ENCODE measurements at places on chromosomes 12 and 14. TPM values are rescaled to one million over a fixed set of nuclear protein-coding genes. Genes with fewer than 3 reads are reported as not detected.

DNA sequence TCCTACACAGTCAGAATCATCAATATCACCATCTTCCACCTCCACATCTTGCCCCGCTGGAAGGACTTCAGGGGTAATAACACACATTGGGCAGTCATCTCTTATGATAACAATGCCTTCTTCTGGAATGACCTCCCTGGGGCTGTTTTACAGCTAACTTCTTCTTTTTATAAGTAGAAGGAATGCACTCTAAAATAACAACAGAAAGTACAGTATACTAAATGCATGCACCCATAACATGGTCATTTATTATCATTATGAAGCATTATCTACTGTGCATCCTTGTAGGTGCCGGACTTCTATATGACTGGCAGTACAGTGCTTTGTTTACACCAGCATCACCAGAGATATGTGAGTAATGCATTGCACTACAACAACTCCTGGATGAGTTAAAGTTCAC, 19.0 kb upstream of the NUAK1 start:
- DNase-seq, result no peak
- no peak overlapping the region for H3K4me3 ChIP-seq
- no peaks in the 10 kb centered on the region for H3K4me1 ChIP-seq
- H3K27me3 ChIP-seq, result no peaks in the 10 kb centered on the region
- no peaks in the 10 kb centered on the region for H3K36me3 ChIP-seq

DNA sequence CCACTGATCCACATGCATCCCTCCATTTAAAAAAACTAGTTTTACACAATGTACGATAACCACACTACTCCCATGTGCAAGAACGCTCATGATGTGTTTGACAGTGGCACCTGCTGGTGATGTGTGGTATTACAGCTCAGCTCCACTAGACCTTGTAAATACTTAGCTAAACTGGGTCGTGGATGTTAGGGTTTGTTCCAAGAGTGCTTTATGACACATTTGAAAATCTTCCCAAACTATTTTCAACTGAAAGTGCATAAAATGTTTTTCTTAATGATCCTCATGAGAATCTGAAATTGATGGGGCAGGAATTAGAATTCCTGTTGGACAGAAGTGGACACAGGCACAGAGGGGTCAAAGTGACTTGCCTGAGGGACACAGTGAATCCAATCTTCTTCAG, 99.2 kb downstream of the SCARB1 start:
- no peaks in the 10 kb centered on the region for H3K36me3 ChIP-seq
- no peak overlapping the region for H3K27ac ChIP-seq
- no peaks in the 10 kb centered on the region for H3K27me3 ChIP-seq
- no peak overlapping the region for H3K4me3 ChIP-seq

DNA sequence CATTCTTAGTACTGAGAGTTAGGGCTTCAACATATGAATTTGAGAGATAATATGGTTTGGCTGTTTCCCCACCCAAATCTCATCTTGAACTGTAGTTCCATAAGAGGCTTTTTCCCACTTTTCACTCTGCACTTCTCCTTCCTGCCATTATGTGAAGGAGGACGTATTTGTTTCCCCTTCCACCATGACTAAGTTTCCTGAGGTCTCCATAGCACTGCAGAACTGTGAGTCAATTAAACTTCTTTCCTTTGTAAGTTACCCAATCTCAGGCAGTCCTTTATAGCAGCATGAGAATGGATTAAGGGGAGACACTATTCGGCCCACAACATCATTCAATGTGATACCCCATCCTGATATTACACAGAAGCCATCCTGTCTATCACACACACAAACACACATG, 36.8 kb upstream of the ALG10B start:
- no peaks in the 10 kb centered on the region for H3K36me3 ChIP-seq
- no peaks in the 10 kb centered on the region for H3K27me3 ChIP-seq
- DNase-seq, result no peak
- no peak overlapping the region for H3K27ac ChIP-seq
- no peaks in the 10 kb centered on the region for H3K4me1 ChIP-seq
- no peak overlapping the region for H3K4me3 ChIP-seq

GRCh38 chr12:93592641-93593406, 20.3 kb downstream of the SOCS2 start:
- no peak for DNase-seq
- H3K4me3 ChIP-seq, result no peak overlapping the region

- H3K36me3 ChIP-seq, result no peaks in the 10 kb centered on the region
- no peak for DNase-seq
- no peak overlapping the region for H3K4me3 ChIP-seq
- peaks cover 40% of the 10 kb centered on the region for H3K4me1 ChIP-seq
These were observed 5.4 kb downstream of the TTC7B start for GRCh38 chr14:90810806-90811205.

- H3K27ac ChIP-seq, result no peak overlapping the region
- H3K36me3 ChIP-seq, result no peaks in the 10 kb centered on the region
- peaks cover 10% of the 10 kb centered on the region for H3K4me1 ChIP-seq
- H3K27me3 ChIP-seq, result no peaks in the 10 kb centered on the region
These were observed 29.0 kb upstream of the SMOC1 start for GRCh38 chr14:69850086-69850735.

DNA sequence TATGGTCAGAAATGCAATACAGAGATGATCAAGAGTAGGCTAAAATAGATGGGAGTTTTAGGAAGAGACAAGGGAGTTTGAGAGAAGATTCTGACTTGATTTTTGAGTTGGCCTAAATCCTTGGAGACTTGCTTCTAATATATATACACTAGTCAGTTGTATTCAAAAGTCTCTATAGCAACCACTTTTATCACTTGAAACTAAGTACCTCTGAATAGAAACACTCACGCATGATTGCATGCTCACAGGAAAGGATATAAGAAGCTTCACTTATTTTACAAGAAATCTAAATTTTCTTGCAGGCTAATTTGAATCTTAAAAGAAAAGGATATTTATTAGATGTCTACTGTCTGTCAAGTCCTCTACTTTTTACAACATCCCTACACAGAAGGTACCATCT, 316.8 kb downstream of the SNAPC1 start:
- no peak overlapping the region for H3K4me3 ChIP-seq
- H3K36me3 ChIP-seq, result no peaks in the 10 kb centered on the region
- H3K27ac ChIP-seq, result no peak overlapping the region
- no peak for DNase-seq
- peaks cover 8% of the 10 kb centered on the region for H3K4me1 ChIP-seq
- H3K27me3 ChIP-seq, result no peaks in the 10 kb centered on the region

DNA sequence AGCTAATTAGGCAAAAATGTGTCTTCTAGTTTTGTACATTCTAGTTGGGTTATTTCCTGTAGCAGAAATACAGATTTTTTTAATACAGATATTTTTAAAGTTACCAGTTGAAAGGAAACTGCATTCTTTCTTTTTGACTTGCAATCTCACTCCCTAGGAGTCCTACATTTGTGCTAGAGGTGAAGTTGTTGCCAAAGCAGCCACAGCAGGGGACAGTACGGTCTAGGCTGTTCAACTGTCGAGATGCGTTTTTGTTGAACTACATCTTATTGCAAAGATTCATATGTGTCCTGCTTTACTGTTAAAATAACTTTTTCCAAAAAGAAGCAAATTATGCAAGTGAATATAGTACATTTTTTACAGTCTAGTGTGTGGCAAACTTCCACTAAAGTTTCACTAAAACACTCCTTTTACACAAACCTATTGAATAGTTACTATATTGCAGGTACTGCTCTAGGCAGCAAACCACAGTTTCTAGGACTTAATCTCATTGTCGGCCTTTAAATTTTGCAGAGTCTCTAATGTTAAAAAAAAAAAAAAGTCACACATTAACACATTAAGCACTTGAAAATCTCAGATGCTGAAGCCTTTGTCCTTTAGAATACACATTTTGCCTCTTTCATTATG, 30.2 kb upstream of the SRGAP1 start:
- H3K27ac ChIP-seq, result no peak overlapping the region
- peak; percentile 16 for DNase-seq
- H3K36me3 ChIP-seq, result no peaks in the 10 kb centered on the region
- no peak overlapping the region for H3K4me3 ChIP-seq
- H3K4me1 ChIP-seq, result no peaks in the 10 kb centered on the region

DNA sequence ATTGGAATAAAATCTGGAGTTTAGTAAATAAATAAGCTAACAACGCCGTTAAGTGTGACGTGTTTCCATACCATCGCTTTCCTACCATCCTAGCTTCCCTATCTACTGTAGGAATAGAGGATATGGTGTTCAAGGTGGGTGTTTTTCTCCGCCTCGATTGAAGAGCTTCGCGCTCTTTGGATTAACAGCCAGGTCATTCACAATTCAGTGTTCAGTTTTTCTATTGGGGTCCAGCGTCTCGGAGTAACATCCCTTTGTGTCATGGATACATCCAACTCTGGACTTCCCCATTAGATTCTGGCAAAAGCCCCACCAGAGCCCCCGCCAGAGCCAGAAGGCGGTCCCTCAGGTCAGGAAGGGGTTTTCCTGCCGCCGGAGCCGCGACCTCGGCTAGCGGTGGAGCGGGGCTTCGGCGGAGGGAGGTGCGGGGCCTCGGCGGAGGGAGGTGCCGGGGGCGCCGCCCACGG, 1.2 kb upstream of the SRGAP1 start:
- H3K36me3 ChIP-seq, result no peaks in the 10 kb centered on the region
- no peak for DNase-seq
- no peaks in the 10 kb centered on the region for H3K27me3 ChIP-seq
- peak overlapping the region; percentile 85 for H3K4me3 ChIP-seq
- peak overlapping the region; percentile 81 for H3K27ac ChIP-seq

DNA sequence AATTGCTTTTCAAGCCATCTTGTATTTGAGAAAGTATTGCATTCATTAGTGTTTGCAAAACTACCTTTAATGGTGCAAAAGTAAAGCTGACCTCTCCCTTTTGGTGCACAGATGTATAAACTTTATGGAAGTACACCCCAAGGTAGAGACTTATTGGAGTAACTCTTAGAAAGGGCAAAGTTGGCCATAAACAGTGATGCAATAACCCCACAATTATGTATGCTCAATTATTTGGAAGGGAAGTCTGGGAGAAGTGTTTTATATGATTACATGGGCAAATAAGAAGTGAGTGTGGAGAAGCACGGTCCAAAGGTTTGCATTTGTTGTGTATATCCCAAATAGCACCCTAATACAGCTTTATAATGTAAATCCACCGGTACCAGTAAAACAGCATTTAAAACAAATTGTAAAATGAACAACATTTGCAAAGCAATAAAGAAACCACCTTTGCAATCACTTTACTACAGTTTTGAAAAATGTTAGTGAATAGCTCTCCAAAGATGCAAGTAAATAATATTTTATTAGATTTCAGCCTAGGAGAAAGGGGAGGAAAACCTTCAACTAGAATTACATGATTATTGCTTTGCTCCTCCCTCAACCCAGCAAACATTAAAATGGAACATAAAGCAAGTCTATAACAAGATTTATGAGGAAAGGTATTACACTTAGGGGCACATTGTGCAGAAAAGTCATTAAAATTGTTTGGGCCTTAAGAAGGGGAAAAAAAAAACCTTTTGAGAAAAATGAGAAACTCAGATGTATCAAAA, 70.5 kb downstream of the HMGA2 start:
- peak overlapping the region; percentile 90 for H3K27ac ChIP-seq
- H3K4me1 ChIP-seq, result peaks cover 22% of the 10 kb centered on the region
- H3K4me3 ChIP-seq, result no peak overlapping the region

DNA sequence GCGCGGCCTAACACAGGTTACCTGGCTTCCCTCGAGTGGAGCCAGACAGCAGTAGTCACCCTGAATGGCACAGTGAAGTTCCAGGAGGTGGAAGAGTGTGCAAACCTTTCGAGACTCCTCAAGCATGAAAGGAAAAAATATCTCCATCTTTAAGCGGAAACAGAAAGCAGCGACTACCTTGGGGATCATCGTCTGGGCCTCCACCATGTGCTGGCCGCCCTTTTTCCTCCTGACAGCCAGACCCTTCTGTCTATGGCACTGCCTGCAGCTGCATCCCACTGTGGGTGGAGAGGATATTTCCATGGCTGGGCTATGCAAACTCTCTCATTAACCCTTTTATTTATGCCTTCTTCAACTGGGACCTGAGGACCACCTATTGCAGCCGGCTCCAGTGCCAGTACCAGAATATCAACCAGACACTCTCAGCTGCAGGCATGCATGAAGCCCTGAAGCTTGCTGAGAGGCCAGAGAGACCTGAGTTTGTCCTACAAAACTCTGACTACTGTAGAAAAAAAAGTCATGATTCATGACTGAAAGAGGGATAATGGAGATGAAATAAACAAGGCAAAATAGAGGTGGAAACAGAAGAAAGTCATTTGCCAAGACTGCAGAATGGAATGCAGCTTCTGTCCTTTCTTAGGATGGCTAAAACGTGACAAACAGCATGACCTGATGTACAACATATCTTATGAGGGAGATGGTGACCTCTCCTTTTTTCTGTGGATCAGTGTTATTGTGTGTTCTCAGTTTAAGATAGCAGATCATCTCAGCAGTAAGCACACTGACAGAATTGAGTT, 2.4 kb upstream of the HEBP1 start:
- peaks cover 22% of the 10 kb centered on the region for H3K4me1 ChIP-seq
- no peak overlapping the region for H3K27ac ChIP-seq
- H3K36me3 ChIP-seq, result no peaks in the 10 kb centered on the region
- no peak overlapping the region for H3K4me3 ChIP-seq
- H3K27me3 ChIP-seq, result no peaks in the 10 kb centered on the region

GRCh38 chr12:98894412-98895085, 249.5 kb downstream of the APAF1 start:
- H3K27me3 ChIP-seq, result peaks cover 20% of the 10 kb centered on the region
- peak overlapping the region; percentile 56 for H3K4me3 ChIP-seq

GRCh38 chr12:7973457-7973825, 37.5 kb upstream of the SLC2A3 start:
- no peaks in the 10 kb centered on the region for H3K27me3 ChIP-seq
- no peak for DNase-seq
- peaks cover 18% of the 10 kb centered on the region for H3K4me1 ChIP-seq
- no peaks in the 10 kb centered on the region for H3K36me3 ChIP-seq
- no peak overlapping the region for H3K27ac ChIP-seq

- H3K36me3 ChIP-seq, result no peaks in the 10 kb centered on the region
- H3K27ac ChIP-seq, result peak overlapping the region; percentile 70
- peak overlapping the region; percentile 51 for H3K4me3 ChIP-seq
- DNase-seq, result no peak
- no peaks in the 10 kb centered on the region for H3K27me3 ChIP-seq
These were observed 20.4 kb downstream of the NINJ2 start for GRCh38 chr12:642633-643474.

- H3K4me3 ChIP-seq, result no peak overlapping the region
- no peaks in the 10 kb centered on the region for H3K36me3 ChIP-seq
- peaks cover 12% of the 10 kb centered on the region for H3K4me1 ChIP-seq
- H3K27ac ChIP-seq, result no peak overlapping the region
These were observed 13.4 kb upstream of the CELA1 start for GRCh38 chr12:51359851-51360250.

Gene SERPINA1
- total RNA-seq, result 5.9 TPM

Gene HPD
- total RNA-seq, result 0.30 TPM

Gene LGR5
- 8.3 TPM for total RNA-seq

Gene SLC17A8
- total RNA-seq, result 13.2 TPM

Gene IL31
- not detected for total RNA-seq

Gene ARG2
- total RNA-seq, result 20.3 TPM

Gene NR4A1
- 55.6 TPM for total RNA-seq
